ENCODE measurements at places on chromosomes 7 and 10.
A peak's percentile ranks its signal among the peaks of the same experiment; 100 is the strongest.

GRCh38 chr7:17937506-17938120, 2.7 kb downstream of the SNX13 start:
- DNase-seq, result no peak

DNA sequence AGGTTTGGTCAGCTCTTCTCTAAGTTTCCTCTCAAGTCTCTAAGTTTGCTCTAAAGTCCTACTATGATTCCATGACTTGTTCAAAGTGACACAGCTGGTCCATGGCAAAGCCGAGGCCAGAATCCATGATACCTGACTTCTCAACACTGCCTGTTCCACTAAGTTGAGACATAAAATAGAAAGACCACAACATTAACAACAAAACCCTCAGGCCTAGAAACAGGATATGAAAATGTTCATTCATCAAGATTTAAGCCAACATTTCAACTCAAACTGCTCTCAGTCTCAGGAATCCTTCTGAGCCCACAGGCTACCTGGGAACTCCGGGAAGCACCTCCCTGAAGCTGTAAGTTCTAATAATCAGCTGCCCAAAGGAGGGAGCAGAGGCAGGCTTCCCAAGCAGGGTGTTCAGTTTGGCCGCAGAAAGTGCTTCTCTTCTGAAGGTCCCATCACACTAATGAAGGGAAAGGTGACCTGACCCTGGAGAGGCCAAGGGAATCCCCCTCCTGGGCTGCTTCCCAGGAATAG, 62.9 kb downstream of the STK17A start:
- no peak for DNase-seq

DNA sequence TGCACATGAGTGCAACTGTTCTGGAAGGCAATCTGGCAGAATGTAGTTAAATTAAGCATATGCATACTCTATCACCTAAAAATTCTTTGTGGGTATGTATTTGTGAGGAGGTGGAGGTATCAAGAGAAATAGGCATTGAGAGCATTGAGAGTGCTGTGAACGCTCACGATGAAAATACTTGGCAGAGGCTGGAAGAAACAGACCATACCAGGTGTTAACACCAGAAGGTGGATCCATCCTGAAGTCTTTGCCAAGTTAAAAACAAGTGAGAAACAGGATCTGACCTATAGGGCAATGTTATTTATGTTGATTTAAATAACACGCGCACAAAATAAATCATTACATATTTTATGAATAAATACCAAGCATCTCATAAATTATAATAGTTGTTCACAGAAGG, 311.6 kb downstream of the PCLO start:
- DNase-seq, result no peak

DNA sequence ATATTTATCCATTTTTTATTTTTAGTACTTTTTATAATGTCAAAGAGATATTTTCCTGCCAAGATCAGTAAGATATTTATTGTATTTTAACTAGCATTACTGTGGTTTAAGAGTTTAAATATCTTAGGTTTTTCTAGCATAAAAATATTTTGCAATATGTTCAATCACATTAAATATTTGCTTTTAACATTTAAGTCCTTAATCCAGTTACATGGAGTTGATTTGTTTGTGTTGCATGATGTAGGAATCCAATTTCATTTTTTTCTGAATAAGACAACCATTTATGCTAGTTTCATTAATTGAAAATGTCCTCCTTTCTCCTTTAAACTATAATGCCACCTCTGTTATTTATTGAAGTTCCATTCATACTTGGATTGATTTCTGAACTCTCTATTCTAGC, 41.8 kb downstream of the CAV1 start:
- DNase-seq, result no peak

GRCh38 chr7:26958834-26959233, 94.4 kb upstream of the SKAP2 start:
- DNase-seq, result no peak

DNA sequence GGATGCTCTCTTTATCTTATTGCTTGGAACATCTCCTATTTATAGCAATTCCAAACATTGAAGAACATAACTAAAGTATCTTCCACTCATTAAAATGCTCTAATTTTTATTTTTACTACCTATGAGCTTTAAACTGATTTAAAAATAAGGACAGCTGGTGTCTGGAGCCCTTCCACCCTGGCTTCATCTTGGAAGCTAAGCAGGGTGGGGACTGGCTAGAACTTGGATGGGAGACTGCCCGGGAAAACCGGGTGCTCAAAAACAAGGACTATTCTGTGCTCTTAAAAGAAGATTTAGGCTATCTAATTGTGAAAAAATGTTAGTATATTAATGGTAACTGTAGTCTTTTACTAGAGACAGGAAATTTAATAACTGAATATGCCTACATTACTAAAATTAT, 69.2 kb downstream of the ARMC3 start:
- no peak for DNase-seq

DNA sequence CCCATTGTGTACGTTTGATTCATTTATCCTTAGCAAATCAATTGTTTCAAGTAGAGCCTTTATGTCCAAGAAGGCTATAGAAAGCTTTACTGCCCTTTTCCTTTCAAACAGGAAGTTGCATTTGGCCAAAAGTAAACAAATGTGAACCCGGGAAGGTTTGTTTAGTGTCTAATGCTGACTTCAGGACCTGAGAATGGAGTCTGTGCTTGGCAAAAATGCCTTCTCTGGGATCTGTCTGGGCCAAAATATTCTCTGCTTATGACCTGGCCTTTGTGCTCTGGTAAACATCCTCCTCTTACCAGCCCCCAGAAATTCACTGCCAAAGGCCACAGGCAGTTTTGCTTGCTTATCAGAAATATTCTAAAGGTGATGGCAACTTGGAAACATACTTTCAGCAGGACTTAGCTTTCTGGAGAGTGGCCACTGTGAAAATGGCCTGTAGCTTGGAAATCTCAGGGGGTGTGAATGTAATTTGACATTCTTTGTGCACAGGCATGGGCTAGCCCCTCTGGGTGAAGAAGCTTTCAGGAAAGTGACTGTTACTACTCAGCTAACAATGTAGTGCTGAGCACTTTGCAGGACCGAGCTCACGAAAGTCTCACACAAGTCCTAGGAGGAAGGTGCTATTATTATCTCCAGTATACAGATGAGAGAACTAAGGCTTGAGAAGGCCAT, 199.5 kb downstream of the PTEN start:
- DNase-seq, result no peak

- no peak for DNase-seq
Measured at GRCh38 chr7:11726794-11727155, 105.2 kb downstream of the THSD7A start.

DNA sequence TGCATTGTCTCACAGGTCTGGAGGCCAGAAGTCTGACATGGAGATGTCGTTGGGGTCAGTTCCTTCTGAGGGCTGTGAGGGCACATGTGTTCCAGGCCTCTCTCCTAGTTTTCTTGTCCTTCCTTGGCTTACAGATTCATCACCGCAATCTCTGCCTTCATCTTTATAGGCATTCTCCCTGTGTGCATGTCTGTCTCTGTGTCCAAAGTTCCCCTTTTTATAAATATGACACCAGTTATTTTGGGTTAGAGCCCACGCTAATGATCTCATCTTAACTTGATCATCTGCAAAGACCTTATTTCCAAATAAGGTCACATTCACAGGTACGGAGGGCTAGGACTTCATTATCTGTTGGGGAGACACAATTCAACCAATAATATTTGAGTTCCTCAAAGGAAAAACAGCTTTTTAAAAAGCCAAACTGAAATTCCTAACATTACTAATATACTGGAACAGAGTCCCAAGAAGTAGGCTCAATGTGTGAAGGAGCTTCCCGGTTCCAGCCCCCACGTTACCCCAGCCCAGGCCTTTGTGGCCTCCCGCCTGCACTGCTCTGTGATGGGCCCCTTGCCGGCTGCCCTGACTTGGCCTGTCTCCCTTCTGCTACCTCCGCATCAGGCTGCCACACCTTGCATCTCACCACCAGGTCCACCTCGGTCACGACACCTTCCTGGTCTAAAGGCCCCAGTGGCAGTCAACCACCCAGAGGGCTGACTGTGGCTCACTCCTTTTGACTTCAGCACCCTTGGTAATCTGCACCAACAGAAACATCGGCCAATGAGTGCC, 142.7 kb downstream of the KCNMA1 start:
- DNase-seq, result no peak

- DNase-seq, result peak; percentile 87
Measured at GRCh38 chr10:71713135-71714030, 6.2 kb downstream of the C10orf105 start.

GRCh38 chr7:66308411-66308810, 103.3 kb downstream of the TPST1 start:
- no peak for DNase-seq
